Mesothelial cell of epicardium (in vitro differentiated cells): ENCODE measurements at places on chromosomes 1 and 21.
A peak's percentile ranks its signal among the peaks of the same experiment; 100 is the strongest.

- no peak overlapping the region for H3K4me3 ChIP-seq
- no peak for DNase-seq
- H3K4me1 ChIP-seq: peaks cover 13% of the 10 kb centered on the region
- H3K36me3 ChIP-seq: peaks cover 5% of the 10 kb centered on the region
Measured at GRCh38 chr1:168476588-168477385, 67.0 kb downstream of the XCL2 start.

DNA sequence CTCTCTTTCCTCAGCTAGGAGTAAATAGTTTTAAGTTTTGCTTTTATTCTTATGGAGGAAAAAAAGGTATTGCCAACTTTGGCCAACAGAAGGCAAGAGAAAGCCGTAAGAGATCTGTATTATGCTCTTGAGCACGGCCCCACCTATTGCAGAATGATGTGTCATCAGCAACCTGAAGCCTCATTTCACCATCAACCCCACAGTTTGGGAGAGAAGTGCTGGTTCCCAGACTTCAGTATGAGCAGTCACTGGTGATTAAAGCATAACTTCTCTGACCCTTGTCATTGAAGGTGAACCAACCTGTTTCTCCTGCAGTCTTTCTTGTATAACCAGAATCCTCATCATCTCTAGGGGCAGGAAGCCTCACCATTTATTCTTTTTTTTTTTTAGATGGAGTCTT, 100.2 kb downstream of the SIPA1L2 start:
- H3K4me1 ChIP-seq: peaks cover 48% of the 10 kb centered on the region
- H3K4me3 ChIP-seq: no peak overlapping the region
- DNase-seq: no peak
- peaks cover 3% of the 10 kb centered on the region for H3K36me3 ChIP-seq

GRCh38 chr1:215476541-215476940, 90.6 kb upstream of the KCTD3 start:
- no peak overlapping the region for H3K4me3 ChIP-seq
- H3K4me1 ChIP-seq: peaks cover 17% of the 10 kb centered on the region
- H3K27ac ChIP-seq: peak overlapping the region; percentile 31
- DNase-seq: no peak

DNA sequence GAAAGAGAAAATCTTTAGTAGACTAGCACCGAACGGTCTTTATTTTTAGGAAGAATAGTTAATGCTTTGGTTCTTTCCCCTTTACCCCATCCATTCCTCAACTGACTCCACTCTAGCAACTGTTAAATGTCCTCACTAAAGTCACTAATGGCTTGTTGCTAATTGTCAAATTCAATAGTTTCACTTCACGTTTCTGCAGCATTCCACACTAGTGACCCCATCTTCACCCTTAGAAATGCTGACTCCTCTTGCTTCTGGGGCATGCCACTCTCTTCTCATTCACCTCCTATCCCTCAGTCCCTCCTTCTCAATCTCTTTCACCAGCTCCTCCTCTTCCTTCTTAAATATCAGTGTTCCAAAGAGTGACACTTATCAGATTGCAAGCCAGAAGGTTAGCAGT, 19.4 kb upstream of the CADM3 start:
- H3K4me3 ChIP-seq: no peak overlapping the region
- H3K36me3 ChIP-seq: no peaks in the 10 kb centered on the region
- H3K4me1 ChIP-seq: no peaks in the 10 kb centered on the region
- no peak for DNase-seq

DNA sequence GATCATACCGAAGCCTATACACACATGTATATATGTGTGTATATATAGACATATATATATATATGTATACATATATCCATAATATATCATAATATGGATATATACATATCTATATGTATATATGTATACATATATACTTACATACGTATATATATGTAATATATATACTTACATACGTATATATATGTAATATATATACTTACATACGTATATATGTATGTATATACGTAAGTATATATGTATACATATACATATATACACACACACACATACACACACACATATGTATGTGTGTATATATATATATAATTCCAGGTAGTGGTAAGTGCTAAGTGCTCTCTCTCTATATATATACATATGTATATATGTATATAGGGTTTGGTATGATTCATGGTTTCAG, 9.7 kb upstream of the TMEM35B start:
- peaks cover 20% of the 10 kb centered on the region for H3K36me3 ChIP-seq
- H3K4me3 ChIP-seq: no peak overlapping the region

DNA sequence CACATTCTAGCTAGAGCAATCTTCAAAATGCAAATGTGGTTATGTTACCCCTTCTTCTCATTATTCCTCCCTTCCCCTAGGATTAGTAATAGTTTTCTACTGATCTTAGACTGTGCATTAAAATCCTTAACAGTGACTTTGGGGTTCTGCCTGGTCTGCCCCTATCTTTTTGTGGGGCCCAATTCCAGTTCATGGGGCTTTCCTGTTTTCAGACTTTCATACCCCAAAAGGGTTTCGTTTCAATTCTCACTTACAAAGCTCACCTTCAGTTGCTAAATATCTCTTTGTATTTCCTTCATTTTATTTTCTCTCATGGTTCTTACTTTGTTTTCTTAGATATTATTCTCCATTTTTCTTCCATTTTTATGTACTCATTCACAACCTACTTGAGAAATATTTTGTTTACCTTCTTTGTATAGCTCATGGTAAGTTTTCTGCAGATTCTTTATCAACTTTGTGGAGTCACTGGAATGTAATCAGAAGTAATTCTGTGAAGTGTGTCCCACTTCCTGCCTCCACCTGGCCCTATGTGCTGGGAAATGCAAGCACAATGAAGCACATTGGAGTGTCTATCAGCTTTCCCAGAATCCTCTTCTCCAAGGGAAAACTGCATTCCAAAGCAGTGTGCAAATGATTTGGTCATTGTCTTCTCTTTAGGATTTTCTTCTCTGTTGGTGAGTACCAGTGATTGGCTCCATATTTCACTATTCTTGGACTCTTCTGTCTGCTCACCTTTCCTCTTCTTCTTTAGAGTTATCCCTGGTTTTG, 350.2 kb downstream of the ZNF326 start:
- no peak for DNase-seq
- H3K27me3 ChIP-seq: peaks cover 6% of the 10 kb centered on the region
- no peaks in the 10 kb centered on the region for H3K36me3 ChIP-seq
- H3K4me1 ChIP-seq: peaks cover 3% of the 10 kb centered on the region
- H3K27ac ChIP-seq: no peak overlapping the region

- H3K36me3 ChIP-seq: peaks cover 77% of the 10 kb centered on the region
- DNase-seq: no peak
- H3K27me3 ChIP-seq: no peaks in the 10 kb centered on the region
- no peak overlapping the region for H3K4me3 ChIP-seq
- peaks cover 8% of the 10 kb centered on the region for H3K4me1 ChIP-seq
Measured at GRCh38 chr1:236862615-236863211, 67.6 kb downstream of the MTR start.

DNA sequence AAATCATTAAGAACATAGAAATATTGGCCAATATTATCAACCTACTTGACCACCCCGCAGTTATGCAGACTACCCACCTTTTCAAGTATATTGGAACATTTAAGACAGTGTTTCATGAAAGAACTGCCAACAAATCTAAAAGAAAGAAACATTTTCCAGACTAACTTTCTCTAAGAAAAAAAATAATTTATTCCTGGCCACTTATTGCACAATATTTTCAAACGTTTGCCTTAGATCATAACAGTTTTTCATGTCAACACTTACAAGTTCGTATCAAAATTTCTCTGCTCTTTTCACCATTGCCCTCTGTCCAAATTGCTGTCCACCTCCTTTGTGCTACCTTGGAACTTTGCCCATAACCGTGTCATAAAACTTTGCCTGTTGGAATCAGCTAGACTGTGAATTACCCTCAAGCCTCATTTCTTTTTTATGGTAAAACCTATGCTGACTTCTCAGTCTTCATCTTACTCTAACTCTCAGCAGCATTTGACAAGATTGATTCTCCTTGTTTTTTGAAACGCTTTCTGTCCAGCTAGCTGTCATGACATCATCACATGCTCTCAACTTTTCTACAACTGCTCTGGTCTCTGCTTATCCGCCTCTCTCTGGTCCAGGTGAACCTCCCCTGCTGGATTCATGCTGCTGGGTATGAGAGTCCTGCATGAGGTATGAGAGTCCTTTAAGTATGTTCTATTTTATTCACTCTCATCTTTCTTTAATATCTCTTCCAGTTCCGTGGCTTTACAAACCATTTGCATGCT, 92.8 kb upstream of the CHRM3 start:
- no peaks in the 10 kb centered on the region for H3K27me3 ChIP-seq
- H3K4me3 ChIP-seq: no peak overlapping the region
- DNase-seq: no peak
- no peaks in the 10 kb centered on the region for H3K36me3 ChIP-seq
- H3K27ac ChIP-seq: no peak overlapping the region

DNA sequence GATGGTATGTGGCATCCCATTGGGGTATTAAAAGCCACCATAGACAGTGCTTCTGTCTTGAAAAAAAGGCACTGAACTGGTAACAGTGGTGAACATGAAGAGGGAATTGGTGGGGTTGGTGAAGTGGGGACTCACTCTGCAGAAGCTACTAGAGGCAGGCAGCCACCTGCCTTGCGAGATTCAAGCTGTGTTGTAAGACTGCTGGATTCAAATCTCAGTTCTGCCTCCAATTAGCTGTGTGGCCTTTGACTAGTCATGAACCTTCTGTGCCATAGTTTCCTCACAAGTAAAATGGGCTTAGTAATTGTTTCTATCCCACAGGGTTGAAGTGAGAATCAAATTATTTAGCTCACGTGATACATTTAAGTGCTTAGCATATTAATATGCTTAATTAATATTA, 16.6 kb upstream of the ELOA start:
- no peaks in the 10 kb centered on the region for H3K4me1 ChIP-seq
- H3K27me3 ChIP-seq: no peaks in the 10 kb centered on the region
- H3K36me3 ChIP-seq: peaks cover 2% of the 10 kb centered on the region

DNA sequence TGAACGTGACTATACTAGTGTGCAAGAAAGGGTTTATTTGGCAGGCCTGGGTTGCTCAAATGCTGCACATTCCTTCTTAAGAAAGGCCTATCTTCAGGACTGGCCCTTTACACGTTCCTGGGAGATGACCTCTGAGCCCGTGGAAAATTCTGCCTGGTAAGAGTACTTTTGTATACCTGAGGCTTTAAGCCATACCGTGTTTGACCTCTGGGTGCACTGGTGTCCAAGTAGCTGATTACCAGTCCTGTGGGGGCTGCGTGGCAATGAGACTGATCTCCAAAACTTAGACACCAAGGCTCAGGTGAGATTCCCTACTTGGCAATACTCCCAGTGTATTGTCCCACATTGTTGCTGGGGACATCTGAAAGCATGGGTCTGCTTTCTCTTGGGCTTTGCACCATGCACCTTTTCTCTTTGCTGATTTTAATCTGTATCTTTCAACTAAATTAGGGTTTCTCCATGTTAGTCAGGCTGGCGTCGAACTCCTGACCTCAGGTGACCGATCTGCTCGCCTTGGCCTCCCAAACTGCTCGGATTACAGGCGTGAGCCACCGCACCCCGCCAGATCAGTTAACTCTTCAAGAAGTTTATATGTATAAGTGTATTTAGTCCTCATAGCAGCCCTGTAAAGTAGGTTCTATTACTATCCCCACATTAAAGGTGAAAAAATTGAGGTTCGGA, 44.5 kb downstream of the TRIM33 start:
- no peak for DNase-seq
- peak overlapping the region; percentile 60 for H3K27ac ChIP-seq
- H3K4me1 ChIP-seq: peaks cover 21% of the 10 kb centered on the region
- no peaks in the 10 kb centered on the region for H3K27me3 ChIP-seq
- no peak overlapping the region for H3K4me3 ChIP-seq

DNA sequence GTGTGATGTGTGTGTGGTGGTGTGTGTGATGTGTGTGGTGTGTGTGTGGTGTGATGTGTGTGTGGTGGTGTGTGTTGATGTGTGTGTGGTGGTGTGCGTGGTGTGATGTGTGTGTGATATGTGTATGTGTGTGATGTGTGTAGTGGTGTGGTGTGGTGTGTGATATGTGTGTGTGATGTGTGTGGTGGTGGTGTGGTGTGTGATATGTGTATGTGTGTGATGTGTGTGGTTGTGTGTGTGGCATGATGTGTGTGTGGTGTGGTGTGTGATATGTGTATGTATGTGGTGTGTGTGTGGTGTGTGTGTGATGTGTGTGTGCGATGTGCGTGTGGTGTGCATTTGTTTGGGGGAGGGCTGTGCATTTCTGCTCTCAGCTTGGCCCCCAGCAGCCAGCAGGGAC, 7.1 kb upstream of the PCBP3 start:
- no peaks in the 10 kb centered on the region for H3K4me1 ChIP-seq
- no peak overlapping the region for H3K4me3 ChIP-seq
- no peak for DNase-seq
- H3K27me3 ChIP-seq: peaks cover 35% of the 10 kb centered on the region
- no peaks in the 10 kb centered on the region for H3K36me3 ChIP-seq
- H3K27ac ChIP-seq: no peak overlapping the region

DNA sequence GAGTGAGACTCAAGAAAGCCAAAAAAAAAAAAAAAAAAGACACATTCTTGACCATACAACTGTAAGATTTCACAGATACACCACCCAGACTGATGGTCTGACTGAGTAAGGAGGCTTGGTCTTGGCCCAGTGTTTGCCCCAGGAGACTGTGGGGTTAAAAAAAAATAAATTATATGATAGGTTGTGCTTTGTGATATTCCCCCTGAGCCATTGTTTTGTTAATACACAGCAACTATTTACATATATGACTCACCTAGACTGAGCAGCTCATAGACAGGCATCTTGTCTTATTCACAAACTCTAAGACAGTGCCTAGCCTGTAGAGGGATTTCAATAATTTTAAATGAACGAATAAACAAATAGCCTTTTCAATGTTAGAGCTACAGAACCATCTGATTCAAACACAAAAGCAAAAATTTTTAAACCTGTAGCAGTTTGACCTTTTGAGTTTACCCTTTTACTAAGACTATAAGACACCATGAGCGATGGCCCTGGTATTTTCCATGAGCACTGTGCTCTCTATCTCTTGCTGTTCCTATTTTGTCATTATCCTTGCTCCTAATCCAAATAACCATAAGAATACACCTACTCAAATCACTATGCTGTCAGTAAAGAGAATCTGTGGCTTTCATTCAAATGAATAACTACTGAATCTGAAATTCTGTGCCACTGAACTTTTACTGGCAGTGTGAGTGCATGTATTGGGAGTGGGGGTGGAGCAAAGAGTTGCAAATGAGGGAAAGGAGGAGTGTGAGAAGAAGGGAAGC, 199.4 kb upstream of the PTBP2 start:
- H3K27ac ChIP-seq: no peak overlapping the region
- H3K27me3 ChIP-seq: no peaks in the 10 kb centered on the region
- H3K4me1 ChIP-seq: peaks cover 54% of the 10 kb centered on the region
- no peak overlapping the region for H3K4me3 ChIP-seq
- no peak for DNase-seq
- no peaks in the 10 kb centered on the region for H3K36me3 ChIP-seq

- DNase-seq: no peak
- peaks cover 13% of the 10 kb centered on the region for H3K4me1 ChIP-seq
- H3K27ac ChIP-seq: no peak overlapping the region
- H3K27me3 ChIP-seq: no peaks in the 10 kb centered on the region
- no peak overlapping the region for H3K4me3 ChIP-seq
Measured at GRCh38 chr1:9073143-9073542, 3.7 kb upstream of the SLC2A5 start.
